Activated CD4-positive, alpha-beta T cell treated with anti-CD3 and anti-CD28 coated beads, Interleukin-2, amount 10 ng/mL, durations not matched to agents 24 days and 14 days (primary cell): ENCODE measurements at places on chromosomes 2 and 18. TPM values are rescaled to one million over a fixed set of nuclear protein-coding genes. Genes with fewer than 3 reads are reported as not detected.

The KCNG2 gene
- not detected in 2 replicates for total RNA-seq

The UGT1A6 gene
- not detected in 2 replicates for total RNA-seq

The APLF gene
- total RNA-seq = 2.0 and 2.1 TPM in 2 replicates

DNA sequence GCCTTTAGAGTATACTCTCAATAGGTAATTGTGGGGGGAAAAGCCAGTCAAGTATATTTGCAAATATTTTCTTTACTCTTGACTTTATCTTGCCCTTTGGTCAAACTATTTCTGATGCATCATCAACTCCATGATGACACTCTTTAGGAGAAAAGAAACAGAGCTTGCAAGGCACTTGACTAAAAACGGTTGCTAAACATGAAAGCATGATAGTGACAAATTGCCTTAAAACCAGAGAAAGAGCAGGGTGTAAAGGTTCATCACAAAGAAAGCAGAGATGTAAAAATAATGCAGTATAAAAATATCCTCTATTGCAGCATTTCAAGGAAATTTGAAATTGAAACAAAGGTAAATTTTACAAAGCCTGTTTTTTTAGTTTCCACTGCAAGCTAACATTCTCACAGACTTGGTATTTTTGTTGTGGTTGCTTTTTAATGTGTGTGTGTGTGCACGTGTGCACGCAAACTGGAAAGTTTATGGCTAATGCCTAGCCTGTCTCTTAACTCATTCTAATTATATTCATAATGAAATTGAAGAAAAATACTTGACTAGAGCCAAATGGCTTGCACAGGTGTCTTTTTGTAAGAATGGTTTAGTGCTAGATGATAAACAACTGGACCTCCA, 503.6 kb downstream of the ARHGAP15 start:
- H3K4me3 ChIP-seq = no peak overlapping the region
- H3K27ac ChIP-seq = no peak overlapping the region
- peaks cover 11% of the 10 kb centered on the region for H3K4me1 ChIP-seq

DNA sequence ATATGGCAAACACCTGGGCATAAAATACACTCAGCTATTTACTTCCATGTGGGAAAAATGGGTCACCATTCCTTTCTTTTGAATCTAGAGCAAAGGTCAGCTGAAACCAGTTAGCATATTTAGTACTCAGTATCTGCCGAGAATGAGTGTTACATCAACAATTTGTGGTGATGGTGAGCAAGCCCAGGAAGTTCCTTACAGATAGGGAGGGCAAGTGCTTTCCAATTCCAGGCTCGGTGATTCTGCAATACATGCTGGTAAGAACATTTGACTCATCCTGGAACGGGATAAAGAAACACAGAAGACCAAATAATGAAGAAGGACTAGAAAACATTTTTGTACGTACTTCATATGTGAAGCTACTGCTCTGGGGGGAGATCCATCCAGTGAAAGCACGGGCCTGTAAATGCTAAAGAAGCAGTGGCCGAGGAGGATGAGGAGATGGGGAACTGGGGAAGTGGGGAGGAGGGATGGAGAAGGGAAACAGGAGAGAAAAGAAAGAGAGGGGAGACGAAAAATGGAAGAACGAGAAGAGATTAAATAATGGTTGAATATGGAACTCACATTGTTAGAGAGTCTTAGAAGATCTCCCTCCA, 251.9 kb downstream of the TTC32 start:
- no peaks in the 10 kb centered on the region for H3K4me1 ChIP-seq
- no peak overlapping the region for H3K4me3 ChIP-seq
- H3K27ac ChIP-seq = no peak overlapping the region
- no peak for DNase-seq
- no peaks in the 10 kb centered on the region for H3K27me3 ChIP-seq

GRCh38 chr18:53004798-53005197, 664.8 kb downstream of the DCC start:
- no peak overlapping the region for H3K4me3 ChIP-seq
- no peak overlapping the region for H3K27ac ChIP-seq
- no peaks in the 10 kb centered on the region for H3K36me3 ChIP-seq

DNA sequence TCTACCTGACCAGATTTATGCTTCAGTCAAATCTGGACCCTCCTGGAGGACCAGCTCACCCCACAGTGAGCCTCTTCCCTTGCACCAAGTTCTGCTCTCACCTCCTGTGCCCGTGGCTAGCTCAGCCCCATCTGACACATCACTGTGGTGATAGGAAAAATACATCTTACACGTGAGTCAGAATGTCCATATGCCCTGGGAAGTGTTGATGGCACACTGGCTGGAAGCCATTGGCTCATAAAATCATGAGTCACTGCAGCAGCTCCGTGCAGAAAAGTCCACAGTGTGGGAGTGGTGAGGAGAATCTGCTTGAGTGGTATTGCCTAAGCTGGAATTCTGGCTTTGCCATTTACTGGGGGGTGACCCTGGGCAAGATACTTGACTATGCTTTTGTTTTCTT, 42.6 kb upstream of the RAPGEF4 start:
- peak overlapping the region; percentile 2 for H3K4me3 ChIP-seq
- H3K27ac ChIP-seq = peak overlapping the region; percentile 51
- no peaks in the 10 kb centered on the region for H3K36me3 ChIP-seq
- no peak for DNase-seq

DNA sequence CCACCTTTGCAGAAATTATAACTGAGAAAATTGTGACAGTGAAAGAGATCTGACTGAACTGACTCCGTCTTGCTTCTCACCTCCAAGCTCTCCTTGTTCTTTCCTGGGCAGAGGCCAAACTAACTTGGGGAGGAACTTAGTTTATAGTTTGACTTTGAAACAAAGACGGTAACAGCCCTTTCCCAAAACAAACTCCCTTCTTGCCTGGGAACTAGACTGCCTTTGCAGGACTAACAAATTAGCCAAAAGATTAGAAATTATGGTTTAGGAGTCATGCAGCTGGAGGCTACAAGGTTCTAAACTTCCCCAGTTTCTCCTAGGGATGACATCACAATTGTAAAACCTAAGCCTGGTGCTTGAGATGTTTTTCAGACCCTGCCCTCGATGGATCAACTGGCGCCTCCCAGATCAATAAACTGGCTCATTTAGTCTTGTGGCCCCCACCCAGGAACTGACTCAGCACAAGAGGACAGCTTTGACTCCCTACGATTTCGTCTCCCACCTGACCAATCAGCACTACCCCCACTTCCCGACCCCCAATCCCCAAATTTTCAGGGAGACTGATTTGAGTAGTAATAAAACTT, 137.7 kb downstream of the ALPK2 start:
- no peak overlapping the region for H3K27ac ChIP-seq
- H3K4me1 ChIP-seq = peaks cover 3% of the 10 kb centered on the region
- DNase-seq = no peak
- H3K4me3 ChIP-seq = no peak overlapping the region
- peaks cover 30% of the 10 kb centered on the region for H3K27me3 ChIP-seq

DNA sequence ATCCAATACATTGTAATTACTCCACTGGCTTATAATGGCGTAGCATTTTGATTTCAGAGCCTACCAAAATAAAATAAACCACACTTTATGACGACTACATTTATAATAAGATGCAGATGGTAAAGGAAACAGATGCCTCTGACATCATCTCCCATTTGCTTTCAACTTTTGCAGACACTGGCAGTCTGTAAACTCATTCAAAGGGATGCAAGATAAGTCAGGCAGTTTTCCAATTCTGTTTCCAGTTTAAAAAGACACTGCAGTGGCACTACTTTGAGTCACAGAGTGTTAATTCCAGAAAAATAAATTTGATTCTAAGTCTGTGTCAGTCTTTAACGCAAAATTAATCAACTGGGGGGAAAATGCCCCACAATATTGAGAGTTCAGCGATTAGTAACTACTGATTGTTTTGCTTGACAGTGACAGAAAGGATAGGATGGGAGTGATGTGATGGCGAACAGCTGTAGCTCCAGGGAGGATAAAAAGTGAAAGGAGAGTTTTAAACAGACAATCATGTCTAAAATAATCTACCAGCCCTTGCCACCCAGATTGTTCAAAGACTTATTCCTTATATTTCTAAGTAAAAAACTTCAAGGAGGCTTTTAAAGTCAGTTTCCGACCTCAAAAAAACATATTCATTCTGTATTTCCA, 6.7 kb downstream of the DSEL start:
- H3K27ac ChIP-seq = no peak overlapping the region
- H3K4me3 ChIP-seq = no peak overlapping the region
- H3K36me3 ChIP-seq = no peaks in the 10 kb centered on the region
- peaks cover 12% of the 10 kb centered on the region for H3K27me3 ChIP-seq
- H3K4me1 ChIP-seq = no peaks in the 10 kb centered on the region
- DNase-seq = peak; percentile 7

DNA sequence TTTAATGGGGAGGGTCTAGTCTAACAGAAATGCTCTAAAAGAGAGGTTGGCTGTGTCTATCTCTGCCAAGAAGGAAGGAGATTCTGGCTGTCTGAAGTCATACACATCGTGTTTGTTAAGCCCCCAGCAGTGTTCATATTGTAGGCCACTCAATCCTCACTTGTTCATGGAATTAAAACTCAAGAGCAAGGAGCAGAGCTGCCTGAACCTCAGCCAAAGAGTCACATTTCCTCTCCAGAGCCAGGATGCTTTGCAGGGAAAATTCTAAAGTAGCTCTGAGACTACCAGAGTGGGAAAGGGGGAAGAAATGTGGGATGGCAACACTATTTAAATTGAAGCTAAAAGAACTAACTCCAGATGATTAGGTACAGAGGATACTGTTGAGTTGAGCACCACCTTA, 190.7 kb upstream of the CXCR4 start:
- no peak overlapping the region for H3K4me3 ChIP-seq
- DNase-seq = no peak
- H3K27ac ChIP-seq = no peak overlapping the region
- peaks cover 31% of the 10 kb centered on the region for H3K4me1 ChIP-seq
- no peaks in the 10 kb centered on the region for H3K27me3 ChIP-seq

DNA sequence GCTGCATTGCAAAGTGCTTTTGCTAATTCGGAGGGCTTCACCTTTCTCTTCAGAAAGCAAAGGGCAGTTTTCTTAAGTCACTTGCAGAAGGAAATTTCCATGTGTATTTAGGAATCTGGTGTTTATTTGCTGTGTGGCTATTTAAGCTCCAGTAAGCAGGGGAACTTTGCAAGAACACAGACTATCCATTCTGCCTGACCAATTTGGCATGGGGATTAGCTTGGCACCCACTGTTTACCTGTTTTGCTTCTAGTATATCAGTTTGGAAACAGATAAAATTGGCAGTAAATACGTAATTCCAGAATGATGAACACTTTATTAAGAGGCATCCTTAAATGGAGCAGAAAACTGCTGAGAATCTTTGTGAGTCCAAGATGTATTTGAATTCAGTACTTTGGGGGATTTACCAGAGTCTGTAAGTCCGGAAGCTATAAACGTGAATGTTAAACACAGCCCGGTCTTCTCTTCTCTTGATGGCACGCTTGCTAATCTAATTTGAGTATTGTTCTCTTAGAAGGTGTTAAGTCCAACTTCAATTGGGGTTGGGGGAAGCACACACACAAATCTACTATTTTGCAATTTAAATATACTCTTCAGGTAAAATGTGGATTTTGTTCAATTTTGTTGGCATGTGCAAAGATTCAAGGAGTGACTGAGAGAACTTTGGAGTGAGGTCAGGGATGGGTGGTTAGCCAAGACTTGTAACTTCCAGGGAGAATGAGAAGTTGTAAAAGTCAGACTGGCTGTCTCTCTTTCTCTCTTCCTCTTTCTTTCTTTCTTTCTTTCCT, 650 bp downstream of the ACKR3 start:
- H3K27ac ChIP-seq = no peak overlapping the region
- no peak overlapping the region for H3K4me3 ChIP-seq
- no peak for DNase-seq
- H3K4me1 ChIP-seq = peaks cover 17% of the 10 kb centered on the region
- H3K27me3 ChIP-seq = peaks cover 11% of the 10 kb centered on the region

DNA sequence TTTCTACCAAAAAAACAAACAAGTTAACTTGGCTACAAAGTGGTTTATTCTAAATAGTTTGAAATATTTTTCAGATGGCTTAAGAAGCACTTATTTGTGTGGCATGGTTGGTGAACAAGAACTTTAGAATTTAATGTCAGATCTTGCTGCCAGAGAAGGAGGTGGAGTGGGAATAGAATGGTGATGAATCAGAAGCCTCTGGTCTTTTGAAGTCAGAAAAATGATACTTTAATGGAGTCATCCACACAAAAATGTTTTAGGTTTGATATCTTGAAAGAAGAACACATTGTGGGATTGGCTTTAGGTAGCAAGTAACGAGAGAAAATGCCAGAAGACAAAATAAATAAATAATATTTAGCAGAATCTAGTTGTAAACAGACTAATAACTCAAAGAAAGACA, 243.1 kb upstream of the FANCL start:
- H3K4me1 ChIP-seq = no peaks in the 10 kb centered on the region
- no peak overlapping the region for H3K27ac ChIP-seq
- no peaks in the 10 kb centered on the region for H3K36me3 ChIP-seq

The FASTKD2 gene
- 39.1 and 39.2 TPM in 2 replicates for total RNA-seq

DNA sequence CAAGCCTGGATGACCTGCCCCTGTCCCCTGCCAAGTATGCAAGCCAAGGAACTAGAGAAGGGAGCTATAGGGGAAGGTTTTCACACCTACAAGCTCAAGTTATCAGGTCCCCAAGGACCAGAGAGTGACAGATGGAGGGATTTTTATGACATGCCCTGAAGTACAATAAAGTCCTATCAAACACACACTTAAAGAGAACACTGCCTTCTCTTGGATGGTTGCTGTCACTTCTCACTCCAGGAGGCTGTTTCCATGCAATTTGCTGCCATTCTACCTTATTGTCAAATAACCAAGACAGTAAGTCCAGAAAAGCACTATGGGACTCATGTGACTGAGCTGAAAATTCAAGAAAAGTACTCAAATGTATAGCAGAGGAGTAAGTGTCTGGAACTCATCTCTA, 76.6 kb upstream of the DDX18 start:
- H3K27me3 ChIP-seq = no peaks in the 10 kb centered on the region
- no peak for DNase-seq
- H3K27ac ChIP-seq = no peak overlapping the region

- H3K4me3 ChIP-seq = peak overlapping the region; percentile 91
- no peaks in the 10 kb centered on the region for H3K36me3 ChIP-seq
- H3K4me1 ChIP-seq = peaks cover 30% of the 10 kb centered on the region
- peak overlapping the region; percentile 97 for H3K27ac ChIP-seq
- H3K27me3 ChIP-seq = no peaks in the 10 kb centered on the region
Measured at GRCh38 chr2:85437488-85438200, 19.1 kb downstream of the SH2D6 start.
